ENCODE measurements at places on chromosomes 11 and 22.

GRCh38 chr11:133832991-133833897, 12.1 kb downstream of the SPATA19 start:
- no peak for DNase-seq

DNA sequence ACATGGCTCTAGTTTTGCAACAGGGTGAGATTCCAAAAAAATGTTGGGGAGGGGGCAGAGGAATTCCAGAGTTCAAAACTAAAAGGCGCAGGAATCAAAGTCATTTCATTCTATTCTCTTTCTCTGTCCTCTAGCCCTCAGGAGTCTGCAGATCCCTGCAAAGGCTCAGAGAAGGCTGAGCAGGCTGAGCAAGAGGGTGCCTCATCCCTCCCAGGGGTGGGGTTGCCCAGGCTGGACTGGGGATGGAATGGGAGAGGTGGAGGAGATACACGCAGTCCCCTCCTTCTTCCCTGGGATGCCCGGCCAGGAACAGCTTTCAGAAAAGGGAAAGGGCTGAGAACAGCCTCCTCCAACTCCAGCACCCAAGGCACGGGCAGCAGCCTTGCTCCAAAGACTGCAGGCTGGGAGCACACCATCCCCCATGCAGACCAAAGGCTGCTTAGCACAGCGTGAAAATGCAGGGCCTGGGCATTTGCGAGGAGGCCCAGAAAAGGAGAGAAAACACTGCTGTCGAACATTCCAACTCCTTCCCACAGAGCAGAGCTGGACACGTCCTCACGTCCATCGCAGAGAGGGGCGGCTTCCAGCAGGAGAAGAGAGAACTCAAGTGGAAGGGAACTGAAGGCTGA, 51.8 kb downstream of the MN1 start:
- no peak for DNase-seq

DNA sequence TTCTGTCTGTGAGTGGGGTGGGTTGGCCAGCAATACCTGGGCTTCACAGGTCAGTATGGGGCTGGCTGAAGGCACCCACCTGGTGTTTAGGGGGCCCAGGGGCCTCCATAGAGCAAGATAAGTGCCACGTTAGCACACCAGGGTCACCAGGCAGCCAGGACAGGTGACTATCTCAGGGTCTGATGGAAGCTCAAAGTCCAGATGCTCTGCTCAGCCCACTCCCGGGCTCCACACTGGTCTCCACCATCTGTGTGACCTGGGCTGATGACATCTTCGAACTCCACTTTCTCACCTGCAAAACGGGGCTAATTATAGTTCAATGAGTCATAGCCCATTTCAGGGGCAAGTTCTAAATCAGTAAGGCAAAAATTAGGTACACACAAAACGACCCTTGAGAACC, 39.4 kb upstream of the PRDM11 start:
- DNase-seq = no peak

DNA sequence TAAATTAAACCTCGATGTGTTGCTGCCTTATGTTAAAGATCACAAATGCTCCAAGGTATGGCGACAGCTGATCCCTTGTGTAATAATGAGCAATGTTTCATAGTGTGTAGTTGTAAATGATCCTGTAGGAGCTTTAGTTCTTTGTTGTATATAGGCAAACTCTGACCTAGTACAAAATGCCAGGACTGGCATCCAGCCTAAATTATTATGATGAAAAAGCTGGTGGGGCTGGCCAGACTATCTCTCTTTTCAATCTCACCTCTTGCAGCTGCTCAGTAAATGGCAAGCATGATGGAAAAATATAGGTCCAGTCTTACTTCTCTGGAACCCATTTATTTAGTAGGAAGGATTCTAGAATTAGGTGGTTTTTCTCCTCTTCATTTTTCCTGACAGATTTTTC, 345.1 kb upstream of the C11orf87 start:
- no peak for DNase-seq

DNA sequence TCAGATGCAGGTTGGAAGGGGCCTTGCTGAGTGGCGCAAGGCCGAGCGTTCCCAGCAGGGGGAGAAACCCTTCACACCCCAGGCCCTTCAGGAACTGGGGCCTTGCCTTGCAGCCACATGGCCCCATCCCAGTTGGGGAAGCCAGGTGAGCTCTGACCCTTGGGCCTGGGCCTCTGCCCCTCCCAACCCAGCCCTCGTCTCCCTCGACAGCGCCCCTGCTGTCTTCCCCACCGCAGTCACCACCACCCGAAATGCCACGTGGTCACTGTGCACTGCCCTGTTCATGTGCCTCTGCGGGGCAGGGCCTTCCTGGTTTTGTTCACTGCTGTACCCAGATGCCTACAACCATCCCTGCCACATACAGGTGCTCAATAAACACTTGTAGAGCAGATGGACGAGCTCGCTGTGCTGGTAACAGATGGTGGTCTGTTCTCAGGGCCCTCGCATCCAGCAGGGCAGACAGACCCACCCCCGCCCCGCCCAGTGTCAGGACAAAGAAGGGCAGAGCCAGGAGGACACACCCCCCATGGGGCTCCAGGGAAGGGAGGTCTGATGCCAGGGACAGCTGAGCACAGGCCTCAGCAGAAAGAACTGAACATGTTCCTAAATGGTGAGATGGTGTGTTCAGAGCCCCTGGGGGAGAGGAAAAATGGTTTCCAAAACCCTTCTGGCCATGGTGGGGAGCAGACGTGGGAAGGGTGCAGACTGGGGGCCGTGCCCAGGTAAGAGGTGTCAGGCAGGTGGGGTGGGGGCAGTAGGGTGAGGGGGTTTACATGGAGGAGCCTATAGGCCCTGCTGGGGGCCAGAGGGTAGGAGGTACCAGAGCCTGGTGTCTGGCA, 3.7 kb downstream of the POLR2L start:
- peak; percentile 86 for DNase-seq

- no peak for DNase-seq
Measured at GRCh38 chr11:13134886-13135285, 125.8 kb downstream of the RASSF10 start.

Data from myocyte (in vitro differentiated cells).